ENCODE measurements at places on chromosomes 4 and X.

DNA sequence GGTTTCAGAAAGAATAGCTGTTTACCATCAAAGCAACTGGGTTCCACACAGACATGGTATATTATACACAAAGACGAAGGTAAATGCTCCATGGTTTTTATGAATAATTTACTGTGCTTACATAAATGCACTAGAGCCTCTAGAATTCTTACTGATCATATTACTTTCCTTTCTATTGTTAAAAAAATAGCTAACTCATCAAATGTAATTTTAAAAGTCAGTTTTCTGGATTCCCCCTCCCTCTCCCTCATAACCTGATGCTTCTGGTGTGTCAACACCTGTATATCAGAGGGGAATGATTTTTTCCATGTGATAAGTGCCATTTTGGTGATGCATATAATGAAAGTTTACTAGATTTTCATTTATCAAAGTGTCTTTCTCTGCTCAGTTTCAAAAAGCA, 31.1 kb upstream of the LEF1 start:
- no peak for DNase-seq

- DNase-seq, result no peak
Measured at GRCh38 chr4:168273838-168274237, 44.7 kb downstream of the DDX60 start.

DNA sequence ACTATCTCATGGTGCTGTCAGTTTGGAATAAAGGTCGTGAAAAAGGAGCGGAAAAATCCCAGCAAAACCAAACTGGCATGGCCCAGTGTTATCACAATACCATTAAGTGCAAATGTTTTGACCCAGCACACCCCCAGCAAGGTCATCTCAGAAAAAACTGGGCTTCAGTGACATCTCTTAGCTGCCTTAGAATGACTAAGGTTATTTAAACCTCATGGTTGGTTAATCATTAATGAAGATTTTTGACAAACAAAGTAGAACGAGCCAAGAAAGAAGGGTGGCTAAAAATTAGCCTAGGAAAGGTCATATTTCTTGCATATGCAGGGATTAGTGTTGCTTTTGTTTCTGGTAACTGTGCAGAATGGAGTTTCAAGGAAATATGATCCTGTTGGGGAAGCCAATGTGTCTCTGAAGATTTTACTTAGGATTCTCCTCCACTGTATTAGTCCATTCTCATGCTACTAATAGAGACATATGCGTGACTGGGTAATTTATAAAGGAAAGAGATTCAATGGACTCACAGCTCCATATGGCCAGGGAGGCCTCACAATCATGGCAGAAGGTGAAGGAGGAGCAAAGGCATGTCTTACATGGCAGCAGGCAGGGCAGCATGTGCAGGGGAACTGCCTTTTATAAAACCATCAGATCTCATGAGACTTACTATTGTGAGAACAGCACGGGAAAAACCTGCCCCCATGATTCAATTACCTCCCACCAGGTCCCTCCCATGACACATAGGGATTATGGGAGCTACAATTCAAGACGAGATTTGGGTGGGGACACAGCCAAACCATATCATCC, 83.5 kb downstream of the CHRNA9 start:
- no peak for DNase-seq

GRCh38 chrX:83771664-83772063, 89.3 kb upstream of the CYLC1 start:
- DNase-seq, result no peak

DNA sequence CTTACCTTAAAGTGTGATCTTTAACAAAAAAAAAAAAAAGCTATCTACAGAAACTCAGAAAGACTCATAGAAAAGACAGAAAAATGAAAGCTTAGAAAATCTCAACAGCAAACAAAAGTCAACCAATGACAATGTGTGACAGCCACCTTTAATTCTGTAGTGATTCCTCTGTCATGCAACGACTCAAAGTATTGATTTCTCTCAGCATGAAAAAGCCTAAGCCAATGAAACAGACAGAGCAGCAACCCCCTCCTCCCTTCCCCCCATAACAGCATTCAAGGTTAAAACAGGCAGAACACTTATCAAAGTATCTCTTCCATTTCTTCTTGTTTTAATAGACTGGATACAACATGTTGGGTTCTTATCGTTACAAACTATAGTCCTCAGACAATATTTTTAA, 112.5 kb downstream of the MAB21L2 start:
- DNase-seq, result no peak

DNA sequence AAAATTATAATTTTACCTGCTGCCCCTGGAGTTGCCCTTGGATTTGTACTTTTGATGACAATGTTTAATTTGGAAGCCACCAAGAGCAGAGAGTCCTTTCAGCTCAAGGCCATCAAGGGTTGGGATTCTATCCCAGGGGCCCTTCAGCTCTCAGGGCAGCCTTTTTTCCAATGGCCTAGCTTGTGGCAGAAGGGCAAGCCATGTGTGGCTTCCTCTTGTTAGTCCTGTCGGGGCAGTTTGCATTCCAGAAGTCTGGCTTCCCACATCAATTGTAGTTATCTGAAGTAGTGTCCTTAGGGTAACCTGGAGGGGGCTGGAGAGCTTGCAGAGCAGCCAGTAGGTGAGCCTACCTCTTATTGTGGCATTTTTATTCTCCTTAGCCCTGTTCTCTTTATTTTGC, 569.4 kb downstream of the TRAM1L1 start:
- DNase-seq, result no peak

DNA sequence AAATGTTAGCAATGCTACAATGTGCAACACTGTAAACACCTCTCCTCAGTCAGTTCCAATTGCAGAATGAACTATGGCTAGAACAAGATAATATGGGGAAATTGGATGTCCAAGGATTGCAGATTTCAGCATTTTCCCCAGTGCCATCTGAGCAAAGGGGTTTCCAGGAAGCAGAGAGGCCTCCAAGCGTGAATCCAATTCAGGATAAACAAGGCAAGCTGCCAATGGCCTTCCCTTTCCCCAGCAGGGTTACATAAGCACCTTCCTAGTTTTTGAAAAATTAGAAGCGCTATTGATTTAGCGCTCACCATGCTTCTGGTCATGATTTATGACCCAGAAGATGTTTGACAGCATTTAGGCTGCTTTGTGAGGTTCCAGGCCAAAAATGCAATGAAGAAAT, 223.0 kb upstream of the GATB start:
- DNase-seq, result no peak

DNA sequence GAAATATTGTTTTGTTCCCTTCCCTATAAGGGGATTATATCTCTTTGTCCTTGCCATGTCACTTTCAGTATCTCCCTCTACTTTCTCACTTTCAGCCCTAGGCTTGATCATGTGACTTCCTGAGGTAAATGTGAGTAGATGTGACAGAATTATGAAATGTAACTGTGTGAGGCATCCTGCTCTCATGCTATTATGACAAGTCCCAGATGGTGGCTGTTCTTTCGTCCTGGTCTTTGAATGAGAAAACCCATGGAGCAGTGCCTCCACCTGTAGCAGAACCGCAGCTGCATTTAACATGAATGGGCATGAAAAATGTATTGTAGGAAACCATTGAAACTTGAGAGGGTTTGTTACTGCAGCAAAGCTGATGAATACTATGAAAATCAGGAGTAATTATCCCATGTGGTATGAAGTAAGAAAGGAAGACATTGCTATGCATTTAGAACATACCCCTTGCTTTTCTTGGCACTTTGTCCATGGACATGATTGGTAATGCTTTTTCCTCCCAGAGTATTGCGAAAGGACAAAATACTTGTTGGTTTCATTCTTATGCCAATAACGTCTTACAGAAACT, 202.2 kb upstream of the GPRIN3 start:
- peak; percentile 15 for DNase-seq

- no peak for DNase-seq
Measured at GRCh38 chr4:122963216-122963615, 40.8 kb upstream of the NUDT6 start.

DNA sequence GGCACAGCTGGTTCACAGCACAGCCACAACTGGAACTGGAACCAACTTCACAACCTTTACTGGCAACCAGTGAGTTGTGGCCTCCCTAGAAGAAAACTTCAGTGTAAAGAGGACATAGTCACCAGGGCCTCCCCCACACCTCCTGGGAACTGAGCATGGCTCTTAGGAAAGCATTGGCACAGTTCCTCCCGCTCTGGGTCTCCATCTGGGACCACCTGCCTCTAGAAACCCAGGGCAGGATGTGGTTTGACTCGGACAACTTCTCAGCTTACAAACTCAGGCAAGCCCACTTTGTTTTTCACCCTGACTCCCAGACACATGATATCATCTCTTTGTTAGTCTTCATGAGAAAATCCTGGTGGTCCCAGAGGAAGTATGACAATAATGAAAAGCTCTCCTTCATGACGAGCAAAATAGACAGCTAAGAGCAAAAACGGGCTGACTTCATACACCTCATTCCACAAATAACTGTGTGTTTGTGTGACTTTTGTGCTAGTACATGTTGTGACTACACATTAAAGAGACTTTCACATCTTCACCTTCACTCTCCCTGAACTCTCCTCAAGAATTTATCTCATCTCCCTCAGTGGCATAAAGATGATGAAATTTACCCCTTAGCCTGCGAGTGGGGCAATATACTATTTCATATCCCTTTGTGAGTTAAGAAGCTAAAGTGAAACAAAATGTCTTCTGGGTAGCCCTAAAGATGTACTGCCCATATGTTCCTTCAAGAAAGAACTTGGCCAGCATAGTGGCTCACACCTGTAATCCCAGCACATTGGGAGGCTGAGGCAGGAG, 75.4 kb downstream of the SH3KBP1 start:
- no peak for DNase-seq

DNA sequence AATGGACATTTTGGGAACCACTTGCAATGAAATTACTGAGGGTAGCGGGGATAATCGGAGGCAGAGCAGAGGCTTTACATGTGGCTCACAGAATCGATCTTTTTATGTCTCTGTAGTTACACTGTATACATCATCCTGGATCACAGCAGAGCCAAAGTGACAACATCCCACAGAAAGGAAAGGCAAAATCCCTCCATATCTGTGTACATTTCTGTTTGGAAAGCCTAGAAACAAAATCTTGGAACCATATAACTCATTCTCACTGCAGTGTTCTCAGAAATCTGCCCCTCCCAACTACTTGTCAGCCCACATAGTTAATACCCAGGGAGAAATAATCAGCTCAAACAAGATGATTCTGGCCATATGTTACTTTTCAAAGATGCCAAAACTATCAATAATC, 211.6 kb downstream of the DCLK2 start:
- DNase-seq, result no peak

GRCh38 chrX:56729152-56729850, at the start of gene NBDY:
TSS of gene NBDY (plus strand) at chrX:56729243. CDS start at chrX:56729354, 111 bp downstream.
- DNase-seq, result peak; percentile 49

GRCh38 chrX:56068274-56068758, 163.8 kb upstream of the KLF8 start:
- no peak for DNase-seq

- DNase-seq, result no peak
Measured at GRCh38 chr4:163949976-163950601, 455.6 kb downstream of the TMA16 start.

GRCh38 chrX:29468911-29469494, 746.4 kb upstream of the MAGEB2 start:
- DNase-seq, result no peak

DNA sequence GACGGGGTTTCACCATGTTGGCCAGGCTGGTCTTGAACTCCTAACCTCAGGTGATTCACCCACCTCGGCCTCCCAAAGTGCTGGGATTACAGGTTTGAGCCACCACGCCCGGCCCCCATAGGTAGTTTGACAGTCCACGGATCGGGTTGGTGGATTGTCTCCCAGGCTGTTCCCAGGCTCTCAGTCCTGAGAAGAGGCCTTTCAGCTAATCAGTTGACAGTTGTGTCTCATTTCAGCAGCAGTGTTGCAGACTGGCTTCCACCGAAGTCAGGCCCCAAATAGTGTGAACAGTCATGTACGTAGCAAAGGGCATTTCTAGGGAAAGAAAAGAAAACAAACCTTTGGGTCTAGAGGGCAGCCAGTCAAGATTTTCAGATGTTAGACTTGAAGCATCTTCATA, 102.4 kb upstream of the TLR3 start:
- DNase-seq, result no peak

DNA sequence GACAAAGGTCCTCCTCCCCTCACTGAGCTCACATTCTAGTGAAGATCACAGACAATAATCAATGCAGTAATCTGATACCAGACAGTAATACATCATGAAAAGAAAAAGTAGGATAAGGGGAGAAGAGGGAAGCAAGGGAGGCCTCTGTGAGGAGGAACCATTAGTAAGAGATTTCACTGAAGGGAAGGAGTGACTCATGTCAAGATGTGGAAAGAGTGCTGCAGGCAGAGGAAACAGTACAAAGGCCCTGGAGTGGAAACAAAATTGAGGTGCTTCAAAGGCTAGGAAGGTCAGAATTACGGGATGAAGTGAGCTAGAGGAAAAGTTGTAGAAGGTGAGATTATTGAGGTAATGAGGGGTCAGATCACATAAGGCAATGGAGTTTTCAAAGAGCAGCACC, 38.1 kb downstream of the LAMTOR3 start:
- peak; percentile 30 for DNase-seq

DNA sequence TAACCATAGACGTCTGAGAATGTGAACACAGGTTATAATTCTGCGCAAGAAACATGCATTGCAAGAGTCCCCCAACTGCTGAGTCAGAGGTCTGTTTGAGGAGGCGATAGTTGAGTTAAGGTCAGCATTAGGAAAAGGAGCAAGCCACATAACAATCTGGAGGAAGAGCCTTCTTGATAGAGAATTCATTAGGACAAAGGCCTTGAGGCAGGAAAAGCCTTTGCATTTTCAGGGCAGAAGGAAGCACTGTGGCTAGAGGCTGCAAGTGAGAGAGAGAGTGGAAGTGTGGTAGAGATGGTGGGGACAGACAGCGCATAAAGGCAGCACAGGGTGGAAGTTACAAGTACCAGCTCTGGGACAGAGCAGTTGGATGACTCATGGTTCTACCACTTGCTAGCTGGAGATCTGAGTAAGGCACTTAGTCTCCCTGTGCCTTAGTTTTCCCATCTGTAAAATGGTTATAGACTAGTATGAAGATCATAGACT, 125.8 kb upstream of the LNX1 start:
- no peak for DNase-seq

GRCh38 chrX:29432534-29432933, 782.8 kb upstream of the MAGEB2 start:
- DNase-seq, result no peak

- no peak for DNase-seq
Measured at GRCh38 chrX:139213241-139213709, 317.3 kb upstream of the F9 start.

GRCh38 chr4:145824463-145824862, 114.2 kb downstream of the ZNF827 start:
- no peak for DNase-seq

DNA sequence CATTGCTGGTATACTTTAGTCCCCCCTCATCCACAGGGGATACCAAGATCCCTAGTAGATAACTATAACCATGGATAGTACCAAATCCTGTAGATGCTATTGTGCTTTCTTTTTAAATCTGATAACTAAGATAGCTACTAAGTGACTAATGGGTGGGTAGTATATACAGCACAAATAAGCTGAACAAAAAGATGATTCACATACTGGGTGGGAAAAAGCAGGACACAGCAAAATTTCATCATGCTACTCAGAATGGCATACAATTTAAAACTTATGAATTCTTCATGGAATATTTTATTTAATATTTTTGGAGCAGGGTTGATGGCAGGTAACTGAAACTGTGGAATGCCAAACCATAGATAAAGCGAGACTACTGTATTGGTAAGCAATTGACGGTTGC, 161.6 kb downstream of the IL15 start:
- no peak for DNase-seq

Data from stimulated activated CD4-positive, alpha-beta T cell treated with anti-CD3 and anti-CD28 coated beads, Interleukin-15, amount 100 ng/mL, for 24 hours (primary cell).